ENCODE measurements at places on chromosomes 12 and 14. TPM values are rescaled to one million over a fixed set of nuclear protein-coding genes. Genes with fewer than 3 reads are reported as not detected.
A peak's percentile ranks its signal among the peaks of the same experiment; 100 is the strongest.

GRCh38 chr12:30836656-30837445 lies 82.1 kb upstream of the CAPRIN2 start:
- H3K36me3 ChIP-seq, result no peaks in the 10 kb centered on the region
- H3K4me1 ChIP-seq, result no peaks in the 10 kb centered on the region
- H3K27ac ChIP-seq, result no peak overlapping the region

DNA sequence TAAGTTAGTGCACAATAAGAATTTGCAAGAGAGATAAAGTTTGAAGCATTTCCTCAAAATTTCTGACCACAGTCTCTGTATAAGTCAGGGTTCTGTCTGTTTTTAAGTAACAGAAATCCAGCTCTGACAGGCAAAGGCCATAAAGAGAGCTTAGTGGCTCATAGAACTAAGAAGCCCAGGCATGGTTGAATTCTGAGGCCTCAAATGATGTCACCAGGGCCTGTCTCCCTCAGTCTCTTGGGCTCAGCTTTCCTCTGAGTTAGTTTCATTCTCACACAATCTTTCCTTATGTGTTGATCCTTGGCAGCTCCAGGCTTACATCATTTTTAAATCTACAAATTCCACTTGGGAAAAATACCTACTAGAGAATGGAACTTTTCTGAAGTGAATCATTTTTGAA lies 173.4 kb upstream of the ATP2B1 start:
- peaks cover 46% of the 10 kb centered on the region for H3K4me1 ChIP-seq
- DNase-seq, result no peak
- H3K4me3 ChIP-seq, result no peak overlapping the region
- H3K27ac ChIP-seq, result no peak overlapping the region
- no peaks in the 10 kb centered on the region for H3K36me3 ChIP-seq

GRCh38 chr12:126038434-126038833 lies 973.2 kb downstream of the AACS start:
- H3K27ac ChIP-seq, result no peak overlapping the region
- peaks cover 6% of the 10 kb centered on the region for H3K4me1 ChIP-seq
- H3K4me3 ChIP-seq, result no peak overlapping the region

DNA sequence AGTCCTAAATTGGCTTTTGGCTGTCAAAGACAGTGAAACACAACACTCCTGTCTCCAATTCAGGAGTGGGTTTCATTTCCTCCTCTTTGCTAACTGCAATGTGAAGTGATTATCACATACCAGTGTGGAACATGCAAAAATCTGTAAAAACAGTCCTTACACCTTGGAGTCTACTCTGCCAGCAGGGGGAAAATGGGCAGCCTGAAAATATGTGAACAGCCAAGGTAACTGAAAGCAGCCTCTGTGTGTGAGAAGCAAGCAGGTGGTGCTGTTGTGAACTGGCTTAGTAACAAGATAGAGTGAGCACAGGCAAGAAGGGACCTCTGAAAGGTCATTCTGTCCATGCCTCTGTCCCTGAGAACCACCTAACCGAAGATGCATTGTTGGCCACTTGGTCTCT lies 6.0 kb downstream of the PRMT8 start:
- peaks cover 65% of the 10 kb centered on the region for H3K27me3 ChIP-seq
- H3K4me3 ChIP-seq, result no peak overlapping the region
- H3K36me3 ChIP-seq, result peaks cover 6% of the 10 kb centered on the region
- no peak overlapping the region for H3K27ac ChIP-seq
- H3K4me1 ChIP-seq, result peaks cover 13% of the 10 kb centered on the region

GRCh38 chr12:56129942-56130495 lies 2.0 kb downstream of the ESYT1 start:
- H3K27ac ChIP-seq, result no peak overlapping the region
- H3K4me3 ChIP-seq, result peak overlapping the region; percentile 85
- H3K4me1 ChIP-seq, result peaks cover 38% of the 10 kb centered on the region
- DNase-seq, result no peak

DNA sequence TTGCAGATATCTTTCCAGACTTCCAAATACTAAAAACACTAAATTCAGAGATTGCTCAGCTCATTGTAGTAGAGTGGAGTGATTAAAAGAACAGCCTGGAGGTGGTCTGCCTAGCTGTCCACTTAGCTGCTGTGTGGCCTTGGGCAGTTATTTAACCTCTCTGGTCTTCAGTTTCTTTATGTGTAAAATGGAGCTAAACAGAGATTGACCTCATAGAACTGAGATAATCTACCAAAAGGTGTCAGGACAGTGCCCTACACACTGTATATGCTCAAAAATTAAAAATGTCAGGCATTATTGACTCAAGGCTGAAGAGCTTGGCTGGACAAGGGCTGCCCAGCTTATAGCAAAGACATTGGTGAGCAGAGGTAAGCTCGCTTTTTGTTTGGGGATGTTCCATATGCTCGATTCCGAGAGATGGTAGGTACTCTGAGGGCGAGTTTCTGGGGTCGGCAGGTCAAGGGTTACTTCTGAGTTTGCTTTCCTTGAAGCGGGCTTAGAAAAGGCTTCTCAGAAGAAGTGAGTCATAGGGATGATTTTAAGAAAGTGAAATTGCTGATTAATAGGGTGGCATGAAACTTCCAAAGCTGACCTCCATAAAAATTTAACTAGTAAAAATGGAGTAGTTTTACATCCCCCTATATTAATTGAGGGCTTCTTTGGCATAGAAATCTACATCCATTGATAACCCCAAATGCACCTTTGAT lies 107.5 kb downstream of the GPATCH2L start:
- H3K4me1 ChIP-seq, result peaks cover 6% of the 10 kb centered on the region
- peaks cover 3% of the 10 kb centered on the region for H3K27me3 ChIP-seq
- H3K27ac ChIP-seq, result no peak overlapping the region
- no peak for DNase-seq

The NELL2 gene
- total RNA-seq, result 89.1 TPM
